Stimulated activated CD8-positive, alpha-beta memory T cell treated with anti-CD3 and anti-CD28 coated beads, Interleukin-2, amount 100 ng/mL, for 48 hours (primary cell): ENCODE measurements at places on chromosomes 12 and 14.

GRCh38 chr12:94140556-94140955 lies 7.8 kb upstream of the PLXNC1 start:
- peak; percentile 38 for DNase-seq

- no peak for DNase-seq
Measured at GRCh38 chr12:71900091-71900490, 38.6 kb upstream of the TPH2 start.

GRCh38 chr14:92863286-92864080 lies 59.5 kb upstream of the CHGA start:
- no peak for DNase-seq

- DNase-seq, result no peak
Measured at GRCh38 chr12:65668981-65669695, 155.1 kb upstream of the HMGA2 start.

- no peak for DNase-seq
Measured at GRCh38 chr12:88624911-88625310, 44.6 kb upstream of the KITLG start.

- peak; percentile 35 for DNase-seq
Measured at GRCh38 chr12:109804820-109805761, 28.1 kb downstream of the TRPV4 start.

GRCh38 chr12:103382736-103383346 lies 112.9 kb downstream of the C12orf42 start:
- no peak for DNase-seq

GRCh38 chr12:50084775-50085614 lies at the start of gene SMARCD1:
SMARCD1 (plus strand) TSS chr12:50085342; CDS start chr12:50085370, 28 bp downstream.
- peak; percentile 81 for DNase-seq

GRCh38 chr14:101134851-101135433 lies 231.4 kb upstream of the RTL1 start:
- DNase-seq, result no peak

DNA sequence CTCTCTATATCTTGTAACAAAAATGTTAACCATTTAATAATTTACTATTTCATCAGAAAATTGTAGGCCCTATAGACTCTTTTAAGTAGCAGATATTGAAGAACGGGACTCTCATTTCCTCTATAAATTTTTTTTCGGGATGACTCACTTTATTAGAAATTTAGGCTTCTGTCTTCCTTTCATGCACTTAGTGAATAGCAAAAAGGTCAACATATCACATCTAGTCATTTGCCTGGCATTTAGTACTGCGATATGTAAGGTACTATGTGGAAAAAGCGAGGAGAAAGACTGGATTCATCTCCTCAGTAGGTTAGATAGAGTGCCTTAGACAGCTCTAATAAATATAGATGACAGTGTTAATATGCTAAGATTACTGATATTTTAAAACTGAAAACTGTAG lies 166.3 kb upstream of the PTPRQ start:
- DNase-seq, result no peak

GRCh38 chr12:109915171-109916040 lies 15.3 kb downstream of the TCHP start:
- DNase-seq, result no peak

DNA sequence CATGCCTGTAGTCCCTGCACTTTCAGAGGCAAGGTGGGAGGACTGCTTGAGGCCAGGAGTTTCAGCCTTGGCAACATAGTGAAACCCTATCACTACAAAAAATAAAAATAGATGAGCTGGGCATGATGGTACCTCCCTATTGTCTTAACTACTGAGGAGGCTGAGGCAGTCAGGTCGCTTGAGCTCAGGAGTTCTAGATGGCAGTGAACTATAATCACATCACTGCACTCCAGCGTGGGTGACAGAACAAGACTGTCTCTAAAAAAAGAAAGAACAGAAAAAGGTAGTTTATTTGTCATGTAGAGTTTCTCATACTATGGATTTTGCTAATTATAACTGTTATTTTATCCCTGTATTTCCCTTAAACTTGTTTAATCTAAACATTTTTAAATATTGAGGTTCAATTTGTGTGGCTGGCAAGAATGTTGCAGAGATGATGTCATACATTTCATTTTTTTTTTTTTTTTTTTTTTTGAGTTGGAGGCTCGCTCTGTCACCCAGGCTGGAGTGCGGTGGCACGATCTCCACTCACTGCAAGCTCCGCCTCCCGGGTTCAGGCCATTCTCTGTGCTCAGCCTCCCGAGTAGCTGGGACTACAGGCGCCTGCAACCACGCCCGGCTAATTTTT lies 39.7 kb upstream of the ATF7IP start:
- no peak for DNase-seq

DNA sequence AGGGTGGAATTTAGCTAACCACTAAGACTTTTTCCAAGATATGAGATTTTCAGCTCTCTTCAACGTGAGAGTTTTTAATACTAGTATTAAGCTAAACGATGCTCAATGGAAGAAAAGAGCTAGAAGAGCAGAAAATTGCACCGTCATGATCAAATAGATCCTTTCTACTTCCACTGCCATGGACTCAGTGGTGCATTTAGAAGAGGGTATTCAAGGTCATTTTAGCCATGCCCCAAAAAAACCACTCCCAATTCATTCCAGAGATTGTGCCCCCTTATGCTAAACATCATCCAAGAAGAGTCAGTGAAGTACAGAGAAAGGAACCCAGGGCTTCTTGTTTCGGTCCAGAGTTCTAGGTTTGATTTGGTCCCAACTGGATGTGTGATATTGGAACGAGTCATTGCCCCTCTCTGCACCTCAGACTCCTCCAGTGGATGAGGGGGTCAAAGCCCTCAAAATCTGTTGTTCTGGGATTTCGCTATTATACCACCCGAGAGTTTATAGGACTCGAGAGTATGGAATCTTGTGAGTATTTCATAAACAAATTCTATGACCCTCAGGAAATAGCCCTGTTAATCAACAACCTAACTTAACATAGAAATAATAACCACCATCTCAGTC lies 55.2 kb downstream of the DAD1 start:
- no peak for DNase-seq

GRCh38 chr14:23555533-23555881 lies 564 bp upstream of the THTPA start:
- DNase-seq, result no peak

DNA sequence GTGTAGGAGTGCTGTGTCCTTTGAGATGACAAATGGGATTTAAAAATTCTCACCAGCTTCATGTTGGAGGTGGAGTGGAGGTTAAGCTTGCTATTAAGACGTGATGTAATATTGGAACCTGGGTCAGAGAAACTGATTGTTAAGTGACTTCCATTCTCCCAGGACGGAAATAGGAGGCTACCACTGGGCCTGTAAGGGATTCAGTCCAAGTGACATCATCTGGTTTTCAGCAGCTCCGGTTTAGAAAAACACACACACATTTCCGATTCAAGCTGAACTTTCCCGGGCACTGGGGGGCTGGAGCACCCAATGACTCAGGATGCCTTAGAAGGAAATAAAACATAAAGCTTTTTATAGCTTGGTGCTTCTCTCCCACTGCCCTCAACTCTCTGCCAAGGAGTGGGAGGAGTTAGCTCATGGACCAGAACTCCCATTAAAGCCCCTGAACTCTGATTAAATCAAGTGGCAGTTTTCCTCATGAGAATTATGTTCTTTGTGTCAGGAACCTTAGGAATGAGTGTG lies 12.4 kb downstream of the CALM1 start:
- no peak for DNase-seq

DNA sequence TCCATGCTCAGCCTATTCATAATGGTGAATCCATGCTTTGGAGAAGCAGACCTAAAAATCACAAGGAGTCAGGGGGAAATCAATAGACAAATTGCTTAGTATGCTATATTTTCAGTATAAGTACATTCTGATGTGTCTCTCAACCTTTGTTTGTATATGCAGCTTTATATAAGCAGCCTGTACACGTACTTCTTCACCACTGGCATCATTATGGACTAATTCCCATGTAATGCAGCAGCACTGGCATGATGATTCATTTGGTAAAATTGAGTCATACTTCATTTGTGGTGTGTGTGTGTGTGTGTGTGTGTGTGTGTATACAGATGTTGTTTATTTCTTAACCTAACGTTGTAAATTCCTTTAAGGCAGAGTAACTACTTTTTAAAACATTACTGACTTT lies 10.9 kb downstream of the DCP1B start:
- DNase-seq, result no peak

- no peak for DNase-seq
Measured at GRCh38 chr12:58719161-58719560, 201.1 kb downstream of the LRIG3 start.

DNA sequence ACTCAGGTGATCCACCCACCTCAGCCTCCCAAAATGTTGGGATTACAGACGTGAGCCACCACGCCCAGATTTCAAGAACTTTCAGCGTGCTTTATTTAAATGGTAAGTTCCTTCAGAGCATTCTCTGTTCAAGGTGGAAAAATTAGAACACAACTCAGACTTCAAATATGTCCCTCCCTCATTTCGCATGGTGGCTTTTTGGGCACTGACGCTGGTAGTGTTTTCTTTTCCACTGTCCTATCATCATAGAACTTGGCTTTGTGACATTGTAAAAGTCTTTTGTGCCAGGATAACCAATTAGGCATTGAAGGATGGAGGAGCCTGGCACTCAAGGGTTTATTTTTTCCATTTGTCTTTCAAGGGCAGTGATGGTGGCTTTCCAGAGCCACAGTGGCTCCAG lies 190.8 kb downstream of the NUAK1 start:
- no peak for DNase-seq

DNA sequence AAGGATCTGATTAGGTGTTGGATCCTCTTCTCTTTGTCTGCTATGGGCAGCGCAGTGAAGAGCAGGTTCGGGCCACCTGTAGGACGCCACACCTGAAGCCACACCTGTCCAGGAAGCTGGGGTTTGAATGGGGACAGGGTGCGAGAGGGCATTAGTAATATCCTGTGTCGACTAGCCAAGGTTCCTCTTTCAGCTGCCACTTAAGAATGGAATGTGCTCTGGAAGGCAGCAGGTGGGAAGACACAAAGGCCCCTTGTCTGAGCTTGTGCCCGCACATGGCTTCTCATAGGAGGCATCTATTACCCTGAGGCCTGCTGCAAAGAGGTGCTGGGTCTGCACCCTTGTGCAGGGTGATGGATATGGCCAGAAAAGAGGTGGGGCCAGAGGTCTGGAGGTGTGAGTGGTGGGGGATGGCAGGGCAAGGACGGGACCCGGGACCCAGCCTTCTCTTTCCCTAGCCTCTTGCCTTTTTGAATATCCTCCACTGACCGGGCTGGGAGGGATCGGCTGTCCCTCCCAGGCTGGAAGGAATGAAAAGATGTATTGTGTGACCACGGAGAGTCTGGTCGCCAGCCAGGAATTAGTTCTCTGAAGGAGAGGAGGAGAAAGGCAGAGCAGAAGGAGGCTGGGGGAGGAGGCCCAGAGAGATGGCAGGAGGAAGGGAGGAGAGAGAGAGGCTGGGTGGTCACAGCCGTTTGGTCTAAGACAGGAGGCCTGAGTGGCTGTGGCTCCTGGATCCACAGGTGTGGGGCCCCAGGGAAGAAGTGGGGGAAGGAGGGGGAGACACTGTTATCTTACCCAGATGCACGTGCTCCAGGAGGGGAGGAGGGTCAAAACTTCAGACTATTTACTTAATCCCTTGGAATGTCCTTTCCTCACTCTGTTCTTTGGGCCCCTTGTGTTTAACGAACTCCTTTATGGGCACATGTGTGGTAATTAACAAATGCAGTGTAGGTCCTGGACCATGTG lies 101.5 kb downstream of the SMOC1 start:
- DNase-seq, result no peak

DNA sequence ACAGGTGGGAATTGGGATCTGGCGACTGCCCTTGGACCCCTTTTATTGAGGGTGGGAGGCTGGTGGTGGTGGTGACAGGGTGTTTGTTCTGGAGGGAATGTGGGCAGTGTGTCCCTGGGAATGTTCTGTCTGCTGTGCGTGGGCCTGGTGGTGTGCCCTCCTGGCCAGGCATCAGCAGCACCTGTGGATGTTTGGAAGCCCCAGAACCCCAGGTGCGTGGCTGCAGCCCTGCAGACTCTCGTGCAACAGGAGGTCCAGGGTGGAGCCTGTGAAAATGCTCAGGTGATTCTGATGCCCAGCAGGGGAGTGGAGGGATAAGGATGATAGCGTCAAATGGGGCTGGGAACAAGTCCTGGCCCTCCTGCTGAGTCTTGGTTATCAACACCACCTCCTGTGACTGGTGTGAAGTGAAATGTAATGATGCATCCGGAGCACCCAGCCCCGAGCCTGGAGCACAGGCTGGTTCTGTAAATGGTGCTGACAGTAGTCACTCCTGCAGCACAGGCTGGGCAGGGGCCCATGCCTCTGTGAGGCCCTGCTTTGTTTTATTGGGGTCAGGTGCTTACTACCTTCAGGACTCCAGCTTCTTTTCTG lies 176.6 kb downstream of the TSPAN9 start:
- no peak for DNase-seq

DNA sequence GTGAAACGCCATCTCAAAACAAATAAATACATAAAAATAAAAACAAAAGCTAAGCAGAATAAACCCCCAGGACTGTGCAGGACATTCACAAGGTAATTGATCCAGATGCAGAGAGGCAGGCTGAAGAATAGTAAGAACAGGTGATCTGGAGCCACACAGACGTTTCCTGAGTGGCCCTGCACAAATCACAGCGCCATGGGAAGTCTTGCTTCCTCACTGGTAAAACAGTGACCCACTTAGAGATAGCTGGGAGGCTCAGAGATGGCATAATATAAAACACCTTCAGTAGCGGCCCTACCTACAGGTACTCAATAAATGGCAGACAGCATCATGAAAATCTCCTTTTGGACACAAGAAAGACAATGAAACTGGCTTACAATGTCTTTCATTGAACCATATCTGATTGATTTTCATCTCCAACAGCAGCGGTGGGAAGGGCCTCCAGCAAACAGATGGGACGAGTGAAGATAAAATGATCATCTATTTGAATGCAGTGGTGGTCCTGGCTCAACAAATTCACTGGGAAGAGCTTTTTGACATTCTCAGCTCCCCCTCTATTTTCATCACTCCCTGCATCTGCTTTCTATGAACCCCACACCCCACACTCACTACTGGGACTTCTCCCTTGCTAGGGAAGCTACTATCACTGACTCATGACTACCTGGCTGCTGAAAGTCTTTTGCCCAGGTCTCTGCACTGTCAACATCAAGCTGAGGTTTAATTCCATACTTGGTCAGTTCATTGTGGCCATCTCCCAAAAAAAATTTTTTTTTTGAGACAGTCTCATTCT lies 63.9 kb downstream of the FOXN3 start:
- DNase-seq, result no peak

DNA sequence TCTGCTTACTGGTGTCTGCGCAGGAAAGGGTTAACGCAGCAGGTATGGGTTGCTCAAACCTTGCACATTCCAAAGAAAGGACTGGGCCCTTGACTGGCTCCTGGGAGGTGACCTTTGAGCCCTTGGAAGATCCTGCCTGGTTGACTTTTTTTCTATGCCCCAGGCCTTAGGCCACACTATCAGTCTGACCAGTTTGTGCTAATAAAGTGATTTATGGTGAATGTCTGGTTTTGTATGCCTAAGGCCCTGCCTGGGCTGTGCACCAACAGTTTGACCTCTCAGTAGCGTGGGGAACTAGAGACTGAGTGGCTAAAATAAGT lies 61.4 kb upstream of the SCN8A start:
- no peak for DNase-seq

DNA sequence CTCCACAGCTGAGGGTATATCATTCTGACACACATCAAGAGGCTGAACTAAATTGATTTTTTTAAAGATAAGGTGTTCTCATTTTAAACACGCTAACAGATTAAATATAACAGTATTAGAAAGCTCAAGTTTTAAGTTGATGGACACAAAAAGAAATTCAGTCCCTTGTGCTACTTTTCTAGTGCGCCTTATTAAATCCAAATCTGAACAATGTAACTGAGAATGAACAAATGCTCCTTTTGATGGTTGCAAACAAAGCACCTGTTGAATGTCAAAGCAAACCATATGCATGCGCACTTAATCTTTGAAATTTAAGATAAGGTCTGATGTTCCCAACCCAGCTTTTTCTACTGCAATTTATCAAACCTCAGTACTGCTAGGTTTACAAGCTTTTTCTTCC lies 401.9 kb downstream of the PAWR start:
- no peak for DNase-seq
